ENCODE measurements at places on chromosomes 6 and 20.

DNA sequence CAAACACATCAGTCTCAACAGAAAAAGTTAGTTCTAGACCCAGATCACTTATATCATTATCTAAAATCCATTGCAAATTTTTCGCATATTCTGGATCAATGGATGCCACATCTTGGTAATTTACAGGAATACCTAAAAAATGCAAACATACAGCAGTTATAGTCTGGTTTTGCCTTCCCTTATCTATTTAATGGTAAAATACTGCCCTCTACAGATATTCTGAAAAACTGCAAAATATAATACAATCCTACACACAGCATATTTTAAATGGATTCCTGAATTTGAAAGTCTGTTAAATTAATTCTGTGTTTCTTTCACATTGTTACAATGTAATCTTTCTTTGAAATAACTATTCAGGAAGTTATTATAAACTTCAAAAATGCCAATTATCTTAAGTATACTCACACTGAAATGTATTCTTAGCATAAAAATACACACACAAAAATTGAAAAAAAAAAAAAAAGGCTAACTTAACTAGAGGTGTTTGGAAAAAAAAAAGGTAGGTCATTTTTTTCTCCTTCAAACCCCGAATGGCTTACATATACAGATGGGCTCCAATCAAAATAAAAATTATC lies 88.4 kb downstream of the HACE1 start:
- DNase-seq = peak; percentile 59

- DNase-seq = no peak
Observed at GRCh38 chr6:106536357-106536756, 92.9 kb downstream of the RTN4IP1 start.

DNA sequence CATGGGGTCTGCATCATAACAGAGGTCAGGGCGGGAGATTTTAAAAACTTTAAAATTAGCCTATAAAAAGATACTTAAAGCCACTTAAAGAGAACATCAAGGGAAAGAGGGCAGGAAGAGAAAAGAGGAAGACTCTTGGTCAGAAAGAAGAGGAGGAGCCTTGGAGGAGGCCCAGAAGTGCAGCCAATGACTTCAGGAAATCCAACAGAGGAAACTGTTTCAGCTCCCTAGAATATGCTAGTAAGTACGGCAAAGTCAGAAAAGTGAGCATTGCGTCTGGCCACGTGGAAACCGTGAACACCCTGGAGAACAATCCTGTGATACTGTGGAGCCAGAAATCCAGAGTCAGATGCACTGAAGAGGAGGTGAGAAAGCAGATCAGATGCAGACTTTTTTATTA lies 22.5 kb upstream of the NHSL1 start:
- no peak for DNase-seq

DNA sequence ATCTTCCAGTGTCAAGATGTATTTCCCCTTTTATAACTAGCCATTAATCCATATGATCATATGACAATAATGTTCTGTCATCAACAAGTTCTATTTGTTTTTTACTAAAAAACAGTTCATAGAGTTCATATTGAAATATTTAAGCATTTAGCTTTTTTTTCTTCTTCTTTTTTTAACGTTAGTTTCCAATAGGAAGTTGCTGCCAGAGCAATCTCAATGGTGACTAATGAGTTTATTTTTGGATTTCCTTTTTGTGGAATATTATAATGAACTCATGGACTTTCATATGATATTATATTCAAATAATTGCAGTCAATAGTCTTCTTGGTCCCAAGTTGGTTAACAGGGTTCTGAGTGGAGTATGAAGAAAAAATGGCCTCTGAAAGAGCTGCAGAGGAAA lies 343.3 kb downstream of the BCKDHB start:
- DNase-seq = no peak

GRCh38 chr6:24583463-24584381 lies 62.3 kb downstream of the KIAA0319 start:
- peak; percentile 69 for DNase-seq

DNA sequence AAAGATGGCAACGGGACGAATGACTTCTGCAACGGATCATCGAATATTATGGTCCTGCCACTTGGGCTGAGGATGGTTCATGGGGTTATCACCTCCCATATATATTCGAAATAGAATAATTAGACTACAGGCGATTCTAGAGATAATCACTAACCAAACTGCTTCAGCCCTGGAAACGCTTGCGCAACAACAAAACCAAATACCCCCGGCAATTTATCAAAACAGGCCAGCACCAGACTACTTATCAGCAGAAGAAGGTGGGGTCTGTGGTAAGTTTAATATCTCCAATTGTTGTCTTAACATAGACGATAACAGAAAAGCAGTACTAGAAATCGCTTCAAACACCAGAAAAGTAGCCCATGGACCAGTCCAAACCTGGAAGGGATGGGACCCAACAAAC lies 31.0 kb upstream of the ULBP3 start:
- no peak for DNase-seq

- peak; percentile 29 for DNase-seq
Observed at GRCh38 chr6:136604928-136605510, 54.8 kb upstream of the MAP7 start.

Data from astrocyte of the spinal cord (primary cell).